Activated CD8-positive, alpha-beta memory T cell treated with anti-CD3 and anti-CD28 coated beads for 24 hours (primary cell): ENCODE measurements at places on chromosomes 1 and 21.

DNA sequence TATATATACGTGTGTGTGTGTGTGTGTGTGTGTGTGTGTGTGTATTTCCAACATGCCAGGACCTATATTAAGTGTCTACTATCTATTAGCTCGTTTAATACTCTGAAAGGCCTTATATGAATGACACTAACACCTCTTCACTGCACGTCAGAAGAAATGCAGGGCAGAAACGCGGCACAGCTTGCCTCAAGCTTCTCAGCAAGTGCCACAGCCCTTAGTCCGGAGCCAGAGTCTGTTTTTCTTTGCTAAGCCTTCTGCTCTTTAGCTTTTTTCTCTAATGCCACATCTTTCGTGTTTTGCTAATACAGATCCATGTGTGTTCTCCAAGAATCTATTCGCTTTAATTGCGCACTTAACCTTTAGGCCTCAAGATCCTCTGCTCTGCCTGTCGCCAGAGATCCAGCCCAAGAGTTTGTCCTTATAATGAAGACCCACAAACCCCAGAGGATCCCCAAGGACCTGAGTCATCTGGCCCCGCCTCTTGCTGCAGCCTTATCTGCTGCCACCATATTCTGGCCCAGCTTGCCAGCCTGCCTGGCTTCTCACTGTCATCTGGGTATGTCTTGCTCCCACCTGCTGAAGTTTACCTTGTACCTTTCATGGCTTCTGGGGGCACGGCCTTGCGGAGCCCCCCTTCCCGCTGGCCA is 2.0 kb upstream of the TRIM58 start:
- no peak for DNase-seq

- no peak for DNase-seq
Observed at GRCh38 chr1:92315766-92316599, 17.1 kb downstream of the RPAP2 start.

GRCh38 chr1:110482662-110483307 is 31.8 kb downstream of the PROK1 start:
- DNase-seq = no peak

- no peak for DNase-seq
Observed at GRCh38 chr1:97137862-97138514, 416.4 kb downstream of the PTBP2 start.

DNA sequence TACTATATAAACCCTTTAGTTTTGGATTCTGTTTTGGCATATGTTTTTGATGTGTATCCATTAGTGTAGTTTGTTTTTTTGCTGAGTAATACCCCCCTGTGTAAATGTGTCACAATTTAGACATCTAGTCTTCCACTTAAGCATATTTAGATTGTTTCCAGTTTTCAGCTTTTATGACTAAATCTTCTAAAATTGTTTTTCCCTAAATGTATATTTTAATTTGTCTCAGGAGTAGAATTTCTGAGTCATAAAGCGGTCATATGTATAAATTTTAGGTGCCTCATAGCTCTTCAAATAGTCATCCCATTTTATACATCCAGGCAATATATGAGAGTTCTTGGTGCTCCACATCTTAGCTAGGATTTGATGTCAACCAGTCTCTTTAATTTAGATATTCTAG is 1348.0 kb downstream of the MRPL39 start:
- no peak for DNase-seq

DNA sequence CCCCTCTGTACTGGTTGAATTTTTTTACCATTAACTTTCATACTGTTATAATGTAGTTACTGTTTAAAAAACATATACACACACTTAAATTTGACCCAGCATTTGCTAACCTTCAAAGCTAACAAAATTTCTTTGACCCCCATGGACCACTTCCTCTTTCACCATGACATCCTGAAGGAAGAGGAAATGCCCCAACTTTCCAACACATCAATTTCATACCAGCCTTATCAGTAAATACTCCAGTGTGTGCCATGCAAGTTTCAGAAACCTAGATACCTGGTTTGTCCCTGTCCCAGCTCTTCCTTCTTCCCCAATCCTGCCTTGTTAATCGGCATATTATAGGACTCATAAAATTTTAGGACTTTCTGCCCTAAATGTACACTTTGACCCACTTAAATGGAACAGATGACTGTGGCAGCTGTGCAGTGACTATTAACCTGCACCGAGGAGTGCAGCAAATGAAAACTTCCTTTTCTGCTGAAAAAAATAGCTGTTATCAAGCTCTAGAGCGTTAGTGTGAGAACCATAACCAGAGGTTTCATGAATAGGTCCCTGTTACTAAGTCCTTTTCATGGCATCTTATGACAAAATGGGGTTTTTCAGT is 54.1 kb downstream of the DTL start:
- DNase-seq = no peak

- no peak for DNase-seq
Observed at GRCh38 chr1:198612471-198613260, 26.2 kb upstream of the PTPRC start.

DNA sequence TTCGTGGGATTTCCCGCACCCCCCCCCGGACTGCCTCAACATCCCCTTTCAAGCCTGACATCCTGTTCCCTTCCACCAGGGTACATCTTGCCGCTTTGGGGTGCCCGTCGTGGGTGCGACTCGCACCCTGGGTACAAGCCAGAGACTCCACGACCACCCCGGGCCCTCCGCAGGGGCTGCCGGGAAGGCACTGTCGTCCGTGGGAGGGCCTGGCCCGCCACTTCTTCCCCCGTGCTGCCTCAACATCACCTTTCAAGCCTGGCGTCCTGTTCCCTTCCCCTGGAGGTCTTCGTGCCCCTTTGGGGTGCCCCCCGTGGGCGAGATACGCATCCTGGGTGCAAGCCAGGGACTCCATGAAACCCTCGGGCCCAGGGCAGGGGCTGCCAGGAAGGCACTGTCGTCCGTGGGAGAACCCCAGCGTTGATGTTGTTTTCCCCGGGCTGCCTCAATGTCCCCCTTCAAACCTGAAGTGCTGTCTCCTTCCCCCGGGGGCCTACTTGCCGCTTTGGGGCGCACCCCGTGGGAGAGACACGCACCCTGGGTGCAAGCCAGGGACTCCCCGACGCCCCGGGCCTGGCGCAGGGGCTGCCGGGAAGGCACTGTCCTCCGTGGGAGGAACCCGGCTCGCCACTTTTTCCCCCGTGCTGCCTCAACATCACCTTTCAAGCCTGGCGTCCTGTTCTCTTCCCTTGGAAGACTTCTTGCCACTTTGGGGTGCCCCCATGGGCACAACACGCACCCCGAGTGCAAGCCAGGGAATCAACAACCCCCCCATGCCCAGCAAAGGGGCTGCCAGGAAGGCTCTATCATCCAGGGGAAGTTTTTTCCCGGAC is 138.6 kb downstream of the LIPI start:
- peak; percentile 7 for DNase-seq

- no peak for DNase-seq
Observed at GRCh38 chr21:42861311-42861847, 18.0 kb downstream of the WDR4 start.

- DNase-seq = no peak
Observed at GRCh38 chr1:89391686-89392085, 27.8 kb downstream of the GBP6 start.

GRCh38 chr1:155940482-155940992 is 901 bp upstream of the RXFP4 start:
- DNase-seq = no peak

GRCh38 chr1:27111626-27112573 is 43.0 kb downstream of the SLC9A1 start:
- peak; percentile 83 for DNase-seq

DNA sequence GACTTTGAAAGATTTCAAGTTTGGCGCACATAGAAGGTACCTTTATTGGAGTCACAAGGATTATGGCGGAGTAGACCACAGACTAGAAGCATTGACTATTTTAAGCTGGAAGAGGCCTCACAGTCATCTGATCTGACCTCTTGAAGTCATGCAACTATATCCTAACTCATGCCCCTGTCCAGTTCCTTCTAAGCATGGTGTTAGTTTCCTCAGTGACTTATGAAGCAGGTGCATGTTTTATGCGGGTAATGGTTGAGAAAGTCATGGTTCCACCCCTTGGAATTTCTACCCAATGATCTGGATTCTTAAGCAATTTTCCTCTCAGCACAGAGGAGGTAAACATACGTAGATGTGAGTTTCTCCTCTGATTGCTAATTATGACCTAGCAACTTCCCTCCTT is 11.7 kb downstream of the OLFML3 start:
- no peak for DNase-seq

- no peak for DNase-seq
Observed at GRCh38 chr1:58608945-58609344, 31.9 kb upstream of the TACSTD2 start.

DNA sequence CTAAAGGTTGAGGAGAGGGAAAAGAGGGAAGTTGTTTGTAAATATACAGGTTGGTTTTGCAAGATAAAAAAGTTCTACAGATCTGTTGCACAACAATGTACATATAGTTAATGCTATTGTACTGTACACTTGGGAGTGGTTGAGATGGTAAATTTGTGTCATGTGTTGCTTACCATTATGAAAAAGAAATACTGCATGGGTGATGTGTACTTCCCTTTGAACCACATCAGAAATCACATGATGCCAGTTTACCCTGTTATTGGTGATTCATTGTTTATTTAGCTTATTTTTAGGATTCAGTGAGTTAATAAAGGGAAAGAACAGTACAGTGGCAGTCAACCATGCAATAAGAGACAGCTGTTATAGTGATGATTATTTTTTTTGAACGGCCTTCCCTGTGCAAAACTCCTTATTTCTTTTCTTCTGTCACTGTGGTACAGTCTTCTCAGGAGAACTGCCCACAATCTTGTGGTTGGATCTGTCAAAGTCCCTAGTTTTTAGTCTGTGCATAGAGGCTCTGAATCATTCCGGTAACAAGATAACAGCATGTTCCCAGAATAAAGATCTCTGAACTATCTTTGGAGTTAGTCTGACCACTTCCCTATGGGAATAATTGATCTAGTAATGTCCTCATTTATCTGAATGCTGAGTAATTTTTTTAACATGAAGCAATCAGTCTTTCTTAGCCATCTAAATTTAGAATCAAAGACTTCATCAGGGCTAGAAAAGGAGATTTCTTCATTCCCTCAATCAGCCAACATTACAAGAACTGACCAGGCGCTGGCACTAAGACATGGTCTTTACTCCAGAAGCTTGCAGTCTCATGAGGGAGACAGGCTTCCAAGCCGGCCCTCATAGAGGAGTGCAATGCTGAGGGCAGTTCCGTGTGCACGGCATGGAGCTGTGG is 84.2 kb downstream of the SH3GLB1 start:
- no peak for DNase-seq

DNA sequence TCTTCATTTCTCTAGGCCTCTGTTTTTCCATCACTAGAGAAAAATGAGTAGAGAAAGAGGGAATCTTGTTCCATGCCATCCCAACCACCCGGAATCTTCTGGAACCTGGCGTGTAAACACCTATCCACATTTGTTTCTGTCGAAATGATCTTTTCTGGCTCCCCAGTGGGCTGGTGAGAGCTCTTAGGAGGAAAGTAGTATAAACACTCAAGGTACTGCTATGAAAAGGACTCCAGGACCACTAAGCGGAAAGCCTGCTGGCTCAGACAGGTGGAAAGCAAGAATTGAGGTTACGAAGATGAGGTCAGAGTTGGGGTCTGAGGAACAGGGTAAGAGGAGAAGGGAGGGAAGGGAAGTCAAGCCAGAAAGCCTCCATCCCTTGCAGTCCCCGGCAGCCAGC is 90.8 kb downstream of the PLXNA2 start:
- no peak for DNase-seq

GRCh38 chr1:228845101-228845500 is 109.8 kb downstream of the RHOU start:
- no peak for DNase-seq

DNA sequence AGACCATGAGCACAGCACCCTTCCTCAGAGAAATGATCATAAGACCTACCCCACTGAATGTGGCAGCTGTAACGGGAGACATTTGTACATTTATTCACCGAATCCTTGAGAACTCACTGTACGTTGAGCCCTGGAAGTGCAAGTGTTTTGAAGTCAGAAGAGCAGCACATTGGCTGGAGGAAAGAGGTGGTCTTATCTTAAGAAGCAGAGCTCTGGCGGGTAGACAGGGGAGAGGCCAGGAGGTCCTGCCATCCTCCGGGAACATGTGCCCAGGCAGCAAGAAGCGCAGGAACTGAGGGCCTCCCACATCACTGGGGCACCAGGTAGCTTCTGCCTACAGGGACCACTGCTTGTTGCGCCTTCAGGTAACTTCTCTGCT is 169.2 kb upstream of the IRF2BP2 start:
- DNase-seq = peak; percentile 67

- DNase-seq = no peak
Observed at GRCh38 chr1:224931605-224932004, 2.1 kb downstream of the DNAH14 start.

DNA sequence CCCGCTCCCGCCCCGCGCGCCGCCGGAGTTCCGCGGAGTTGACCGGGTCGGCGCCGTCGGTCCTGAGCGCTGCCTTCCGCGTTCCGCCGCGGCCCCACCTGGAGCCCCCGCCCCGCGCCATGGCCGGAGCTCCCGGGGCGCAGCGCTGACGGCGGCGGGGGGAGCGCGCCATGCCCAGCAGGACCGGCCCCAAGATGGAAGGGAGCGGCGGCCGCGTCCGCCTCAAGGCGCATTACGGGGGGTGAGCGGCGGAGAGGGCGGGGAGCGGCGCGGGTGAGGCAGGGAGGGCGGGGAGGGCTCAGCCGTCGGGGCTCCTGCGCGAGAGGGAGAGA is 216 bp downstream of the PRKCZ start:
- DNase-seq = no peak

- no peak for DNase-seq
Observed at GRCh38 chr1:172790245-172790644, 131.3 kb downstream of the FASLG start.

- DNase-seq = peak; percentile 7
Observed at GRCh38 chr1:223222377-223222776, 79.3 kb upstream of the TLR5 start.

DNA sequence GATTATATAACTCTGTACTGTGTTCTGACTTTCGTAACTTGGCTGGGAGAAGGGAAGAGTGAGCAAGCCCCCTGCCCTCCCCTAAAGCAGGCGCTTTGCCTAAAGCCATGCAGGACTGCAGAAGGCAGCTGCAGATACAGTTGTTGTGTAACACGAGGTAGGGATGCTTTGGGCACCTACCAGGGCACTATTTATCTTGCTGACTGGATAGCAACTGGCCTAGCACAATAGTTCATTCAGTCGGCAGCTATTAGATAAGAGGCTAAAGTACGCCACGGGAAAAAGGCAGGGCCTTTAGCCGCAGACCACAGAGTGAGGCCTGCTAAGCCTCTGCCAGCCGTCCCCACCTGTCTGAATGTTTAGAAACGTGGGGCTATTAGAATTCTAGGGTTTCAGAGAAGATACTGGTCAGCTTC is 80.9 kb downstream of the TTC3 start:
- no peak for DNase-seq

- DNase-seq = no peak
Observed at GRCh38 chr1:219312967-219313366, 139.3 kb downstream of the LYPLAL1 start.

DNA sequence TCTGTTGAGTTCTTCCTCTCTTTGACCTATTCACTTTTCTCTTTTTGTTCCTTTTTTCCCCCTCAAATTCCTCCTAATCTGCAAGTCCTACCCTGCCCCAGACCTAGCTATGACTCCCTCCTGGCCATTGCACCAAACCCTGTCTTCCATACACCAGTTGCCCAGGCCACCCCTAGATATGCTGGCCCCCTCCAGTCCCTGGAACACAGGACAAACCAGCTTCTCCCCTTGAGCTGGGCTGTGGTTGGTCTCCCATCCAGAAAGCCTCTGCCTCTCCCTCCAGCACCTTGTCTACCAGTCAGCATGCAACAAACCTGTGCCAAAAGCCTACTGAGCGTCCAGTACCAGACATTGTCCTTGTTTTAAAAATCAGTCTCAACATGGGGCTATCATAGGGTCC is 59.4 kb downstream of the ELK4 start:
- peak; percentile 33 for DNase-seq
